ENCODE measurements at places on chromosomes 1 and 21.

- DNase-seq: no peak
These were observed 5.7 kb upstream of the GNL2 start for GRCh38 chr1:37601441-37601840.

- DNase-seq: no peak
These were observed 4.8 kb downstream of the LCE1D start for GRCh38 chr1:152801333-152801732.

DNA sequence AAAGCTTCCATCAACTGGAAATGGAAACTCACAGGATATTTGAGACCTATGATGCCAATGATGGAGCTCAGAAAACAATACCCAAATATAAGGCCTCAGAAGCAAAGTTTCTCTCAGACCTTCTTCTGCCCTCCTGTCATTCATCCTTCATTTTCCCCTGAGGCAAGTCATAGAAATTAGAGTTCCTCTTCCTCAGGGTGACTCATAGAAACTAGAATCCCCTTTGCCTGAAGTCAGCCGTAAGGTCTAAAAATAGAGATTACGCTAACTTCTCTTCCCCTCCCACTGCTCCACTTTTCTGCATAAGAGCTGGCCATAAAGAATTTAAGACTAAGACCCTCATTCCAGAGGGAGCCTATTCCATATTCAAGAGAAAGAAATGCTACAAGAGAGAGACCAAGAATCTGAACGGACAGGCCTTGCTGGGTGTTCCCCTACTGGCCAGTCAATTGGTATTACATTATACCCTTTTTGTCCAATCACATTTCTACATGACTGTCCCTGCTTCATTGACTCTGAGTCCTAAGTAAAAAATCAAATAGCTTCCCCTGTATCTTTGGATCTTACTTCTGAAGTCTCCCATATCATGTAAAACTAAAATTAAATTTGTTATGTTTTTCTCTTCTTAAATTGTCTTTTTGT lies 994.9 kb downstream of the ADGRL2 start:
- no peak for DNase-seq

GRCh38 chr1:225627304-225627947 lies 25.5 kb downstream of the ENAH start:
- no peak for DNase-seq

- DNase-seq: no peak
These were observed 27.6 kb downstream of the TENT5C start for GRCh38 chr1:117633423-117633822.

DNA sequence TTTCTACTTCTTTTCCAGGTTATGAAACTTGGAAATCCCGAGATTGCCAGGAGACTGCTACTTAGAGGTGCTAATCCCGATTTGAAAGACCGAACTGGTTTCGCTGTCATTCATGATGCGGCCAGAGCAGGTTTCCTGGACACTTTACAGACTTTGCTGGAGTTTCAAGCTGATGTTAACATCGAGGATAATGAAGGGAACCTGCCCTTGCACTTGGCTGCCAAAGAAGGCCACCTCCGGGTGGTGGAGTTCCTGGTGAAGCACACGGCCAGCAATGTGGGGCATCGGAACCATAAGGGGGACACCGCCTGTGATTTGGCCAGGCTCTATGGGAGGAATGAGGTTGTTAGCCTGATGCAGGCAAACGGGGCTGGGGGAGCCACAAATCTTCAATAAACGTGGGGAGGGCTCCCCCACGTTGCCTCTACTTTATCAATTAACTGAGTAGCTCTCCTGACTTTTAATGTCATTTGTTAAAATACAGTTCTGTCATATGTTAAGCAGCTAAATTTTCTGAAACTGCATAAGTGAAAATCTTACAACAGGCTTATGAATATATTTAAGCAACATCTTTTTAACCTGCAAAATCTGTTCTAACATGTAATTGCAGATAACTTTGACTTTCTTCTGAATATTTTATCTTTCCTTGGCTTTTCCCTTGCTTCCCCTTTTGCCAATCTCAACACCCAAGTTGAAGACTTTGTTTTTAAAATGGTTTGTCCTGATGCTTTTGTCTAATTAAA lies 4.0 kb downstream of the CDKN2C start:
- no peak for DNase-seq

DNA sequence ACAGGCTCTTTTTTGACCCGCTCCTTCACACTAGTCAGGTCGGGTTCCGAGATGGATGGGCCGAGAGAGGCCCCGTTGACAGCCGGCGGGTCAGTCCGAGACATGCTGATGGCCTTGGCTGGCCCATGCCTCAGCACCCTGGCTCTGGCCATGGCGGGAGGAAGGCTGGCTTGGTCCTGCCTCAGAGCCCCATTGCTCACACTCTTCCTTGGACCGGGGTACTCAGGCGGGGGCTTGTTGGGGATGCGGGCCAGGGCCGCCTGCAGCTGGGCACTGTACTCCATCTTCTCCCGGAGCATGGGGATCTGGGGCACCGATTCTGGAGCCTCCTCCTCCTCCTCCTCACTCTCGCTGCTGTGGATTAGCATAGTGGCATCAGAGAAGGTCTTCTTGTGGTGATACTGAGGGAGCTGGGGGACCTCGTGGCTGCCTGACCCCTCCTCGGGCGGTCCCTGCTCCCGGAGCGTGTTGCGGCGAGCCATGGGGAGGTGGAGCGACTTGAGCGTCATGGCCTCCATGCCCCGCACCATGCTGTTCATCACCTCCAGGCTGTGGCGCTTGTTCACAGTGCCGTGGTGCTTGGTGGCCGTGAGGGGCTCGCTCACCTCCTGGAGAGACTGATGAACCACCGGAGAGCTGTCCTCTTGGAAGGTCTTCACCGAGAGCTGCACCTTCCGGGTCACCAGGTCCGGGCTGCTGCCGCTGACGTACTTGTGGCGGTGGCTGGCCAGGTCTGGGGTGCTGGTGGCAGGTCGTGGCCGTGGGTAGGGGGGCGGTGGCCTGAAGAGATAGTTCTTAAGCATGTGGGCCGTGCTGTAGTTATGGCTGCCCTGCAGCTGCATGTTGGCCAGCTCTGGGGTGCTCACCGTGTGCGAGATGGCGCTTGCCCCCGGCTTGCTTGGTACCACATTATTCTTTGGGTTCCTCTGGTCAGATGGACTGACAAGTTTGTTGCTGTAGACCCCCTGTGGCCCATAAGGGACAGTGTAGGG lies 102.7 kb downstream of the SMYD2 start:
- no peak for DNase-seq

DNA sequence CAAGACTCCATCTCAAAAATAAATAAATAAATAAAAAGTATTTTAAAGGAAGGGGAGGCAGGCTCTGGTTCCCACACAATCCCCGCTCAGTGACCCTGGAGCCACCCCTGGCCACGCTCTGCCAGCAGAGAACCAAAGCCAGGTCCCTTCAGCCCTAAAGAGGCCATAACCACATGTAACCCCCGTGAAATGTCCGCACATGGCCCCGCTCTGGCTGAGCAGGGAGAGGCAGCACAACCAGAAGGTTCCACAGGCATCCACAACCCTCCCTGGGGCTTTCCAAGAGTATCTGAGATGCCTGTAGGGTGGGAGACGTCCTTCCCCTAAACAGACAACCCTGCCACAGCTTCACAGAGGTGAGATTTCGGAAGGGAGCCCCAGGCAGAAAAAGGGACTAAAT lies 1.4 kb upstream of the ARF1 start:
- DNase-seq: no peak

DNA sequence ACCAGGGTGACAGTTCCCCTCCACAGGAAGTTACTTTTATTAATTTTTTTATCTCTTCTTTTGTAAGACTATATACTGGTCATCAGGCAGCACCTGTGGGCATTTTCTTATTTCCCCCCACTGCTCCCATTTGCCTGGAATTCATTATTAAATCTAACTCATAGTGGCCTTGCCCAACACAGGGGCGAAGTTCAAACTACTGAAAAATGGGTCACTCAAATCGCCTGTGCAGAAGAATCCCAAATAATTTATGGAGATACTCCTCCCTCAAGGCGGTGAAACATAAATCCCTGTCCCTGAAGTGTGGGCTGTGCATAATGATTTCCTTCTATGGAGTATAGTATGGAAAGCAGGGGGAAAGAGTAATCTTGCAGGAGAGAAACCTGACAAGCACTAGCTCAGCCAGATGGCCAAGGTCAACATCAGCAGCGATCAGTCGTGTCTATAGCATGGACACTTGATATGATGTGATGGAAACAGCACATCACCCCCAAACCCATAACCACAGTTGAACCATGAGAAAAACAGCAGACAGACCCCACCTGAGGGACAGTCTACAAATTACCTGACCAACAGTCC lies 7.9 kb downstream of the CAMK2N1 start:
- no peak for DNase-seq

DNA sequence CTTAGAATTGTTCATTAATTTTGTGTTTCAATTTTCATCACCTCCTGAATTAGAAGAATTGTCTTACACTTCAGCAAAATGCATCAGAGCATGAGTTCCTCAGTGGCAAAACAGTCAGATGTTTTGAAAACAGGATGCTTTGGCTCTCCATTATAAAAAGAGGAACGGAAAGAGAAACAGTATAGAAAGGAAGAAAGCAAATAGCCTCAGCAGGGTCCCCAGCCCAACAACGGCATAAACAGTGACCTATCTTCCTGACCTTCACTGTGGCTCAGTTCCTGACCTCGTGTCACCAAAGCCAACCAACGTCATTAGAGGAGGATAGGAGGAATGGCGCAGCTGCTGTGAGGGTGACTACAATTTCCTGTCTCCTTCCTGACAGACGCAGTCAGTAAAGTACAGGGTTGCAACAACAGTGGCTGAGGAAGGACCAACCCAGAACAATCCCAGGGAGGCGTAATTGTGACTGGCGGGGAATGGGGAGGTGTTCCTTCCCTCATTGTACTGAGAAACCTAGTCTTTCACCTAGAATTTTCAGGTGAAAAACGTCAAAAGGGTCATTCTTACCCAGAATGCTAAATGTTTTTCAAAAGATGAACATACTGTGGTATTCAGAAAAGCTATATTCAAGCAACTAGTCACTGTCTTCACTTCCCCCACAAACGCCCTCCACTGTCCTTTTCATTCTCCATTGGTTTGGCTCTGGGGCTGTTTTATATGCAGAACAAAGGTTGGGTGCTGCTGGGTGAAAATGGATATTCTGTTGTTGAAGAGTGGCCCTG lies 197.9 kb upstream of the SGIP1 start:
- no peak for DNase-seq

- no peak for DNase-seq
These were observed 7.1 kb downstream of the UTS2 start for GRCh38 chr1:7845761-7846160.

DNA sequence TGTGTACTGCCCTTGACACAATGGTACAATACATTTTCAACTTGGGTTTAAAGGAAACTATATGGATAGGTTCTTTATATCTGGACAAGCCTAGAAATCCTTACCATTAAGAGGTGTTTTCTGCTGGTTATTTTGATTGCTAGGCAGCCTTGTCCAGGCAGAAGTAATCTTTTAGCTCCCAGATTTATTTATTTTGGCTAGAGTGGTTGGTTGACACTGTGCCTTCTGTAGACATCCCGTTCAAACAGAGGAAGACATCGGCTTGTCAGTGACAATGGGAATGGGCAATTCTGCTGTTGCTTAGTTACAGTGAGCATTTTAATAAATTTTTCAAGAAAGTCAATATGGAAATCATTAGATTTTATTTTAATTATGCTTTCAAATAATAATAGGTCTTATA lies 138.8 kb downstream of the VPS13D start:
- no peak for DNase-seq

DNA sequence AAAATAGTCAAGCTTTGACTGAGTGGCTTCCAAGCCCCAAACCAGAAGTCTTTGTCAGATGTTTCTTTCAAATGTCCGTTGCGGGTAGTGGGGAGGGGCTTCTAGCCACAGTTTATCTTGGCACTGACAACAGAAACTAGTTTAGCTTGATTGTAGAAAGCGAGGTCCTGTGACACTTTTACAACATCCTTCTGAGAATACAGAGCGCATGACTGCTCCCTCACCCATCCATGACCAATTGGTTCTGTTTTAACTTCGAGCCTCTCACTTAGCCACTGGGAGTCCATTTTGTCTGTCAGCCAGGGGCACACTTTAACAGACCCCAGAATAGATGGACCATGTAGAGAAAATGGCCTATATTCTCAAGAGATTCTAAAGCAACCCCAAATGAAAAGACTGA lies 199.2 kb upstream of the ST6GALNAC5 start:
- DNase-seq: no peak

DNA sequence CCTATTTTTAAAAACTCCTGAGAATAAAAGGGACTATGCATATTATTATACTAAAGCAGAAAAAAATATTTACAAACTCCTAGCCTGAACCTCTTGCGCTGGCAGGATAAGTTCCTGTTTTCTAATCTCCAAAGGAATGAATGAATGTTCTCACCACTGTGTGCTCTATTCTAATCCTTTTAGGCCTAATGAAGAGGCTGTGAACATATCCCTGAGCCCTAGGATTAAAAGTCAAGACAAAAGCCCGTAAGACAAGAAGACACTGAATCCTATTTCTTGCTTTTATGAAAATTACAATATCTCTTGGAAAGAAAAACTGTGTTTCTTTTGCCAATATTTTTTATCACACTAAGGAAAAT lies 317.5 kb downstream of the HHAT start:
- DNase-seq: no peak
